ENCODE measurements at places on chromosomes 1 and 21.
A peak's percentile ranks its signal among the peaks of the same experiment; 100 is the strongest.

DNA sequence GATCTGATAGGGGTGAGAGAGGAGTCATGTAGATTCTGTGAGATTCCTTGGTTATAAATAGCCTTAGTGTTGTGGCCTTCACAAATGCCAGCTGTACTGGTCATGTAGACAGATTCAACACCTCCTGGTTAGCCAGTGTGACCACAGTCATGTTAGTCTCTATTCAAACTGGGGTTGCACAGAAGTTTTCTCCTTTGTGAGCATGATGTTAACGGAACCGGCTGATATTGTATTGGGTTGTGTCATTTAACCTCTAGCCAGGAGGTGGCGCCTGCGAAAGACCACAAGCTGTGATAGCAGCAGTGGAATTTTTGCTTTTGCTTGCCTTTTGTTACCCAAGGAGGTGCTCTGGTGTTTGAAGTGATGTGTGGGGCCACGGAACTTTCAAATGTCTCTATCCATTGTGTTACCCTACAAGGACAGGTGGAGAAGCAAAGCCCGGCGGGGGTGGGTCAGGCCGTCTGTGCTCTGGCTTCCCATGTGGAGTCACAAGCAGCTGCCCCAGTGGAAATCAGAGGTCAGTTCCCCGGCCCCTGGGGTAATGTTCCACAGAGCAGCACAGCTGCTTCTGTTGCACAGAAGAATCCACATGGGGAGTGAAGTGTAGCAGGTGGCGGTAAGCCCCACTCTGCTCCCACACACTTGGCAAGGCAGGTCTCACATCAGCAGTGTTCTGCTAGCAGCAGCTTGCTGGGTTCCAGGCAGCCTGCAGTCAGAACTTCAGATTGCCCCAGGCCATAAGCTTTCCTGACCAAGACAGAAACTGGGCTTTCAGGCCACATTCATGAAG, 112.6 kb downstream of the ADAMTS1 start:
- no peak for DNase-seq

- DNase-seq: no peak
Measured at GRCh38 chr1:37288900-37289299, 185.5 kb upstream of the ZC3H12A start.

DNA sequence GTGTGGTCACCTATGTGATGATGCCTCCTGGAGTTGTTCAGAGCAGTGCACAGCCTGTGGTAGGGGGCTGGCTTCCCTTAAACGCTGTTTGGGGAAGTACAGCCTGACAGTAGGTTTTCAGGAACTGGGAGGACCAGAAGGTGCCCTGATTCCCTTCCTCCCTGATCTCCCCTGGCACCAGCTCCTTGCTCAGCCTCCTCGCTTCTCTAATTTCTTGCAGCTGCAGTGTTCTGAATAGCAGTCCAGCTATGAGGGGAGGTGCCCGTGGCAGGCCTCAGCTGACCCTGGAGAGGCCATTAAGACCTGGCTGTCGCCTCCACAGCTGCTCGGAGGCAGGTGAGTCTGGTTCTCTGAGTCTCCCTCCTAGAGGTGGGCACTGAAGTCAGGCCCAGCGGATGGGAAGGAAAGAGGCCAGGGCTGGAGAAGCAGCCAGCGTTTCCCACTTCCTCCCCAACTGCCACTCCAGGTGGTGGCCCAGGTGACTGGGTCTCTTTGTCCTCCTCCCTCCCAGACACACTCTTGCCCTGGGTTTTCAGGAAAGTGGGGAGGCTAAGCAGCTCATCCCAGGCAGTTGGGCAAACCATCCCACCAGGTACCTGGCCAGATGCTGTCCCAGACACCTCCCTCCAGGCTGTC, 52.0 kb upstream of the RPL11 start:
- DNase-seq: peak; percentile 56

- no peak for DNase-seq
Measured at GRCh38 chr1:170698301-170699275, 34.7 kb downstream of the PRRX1 start.

DNA sequence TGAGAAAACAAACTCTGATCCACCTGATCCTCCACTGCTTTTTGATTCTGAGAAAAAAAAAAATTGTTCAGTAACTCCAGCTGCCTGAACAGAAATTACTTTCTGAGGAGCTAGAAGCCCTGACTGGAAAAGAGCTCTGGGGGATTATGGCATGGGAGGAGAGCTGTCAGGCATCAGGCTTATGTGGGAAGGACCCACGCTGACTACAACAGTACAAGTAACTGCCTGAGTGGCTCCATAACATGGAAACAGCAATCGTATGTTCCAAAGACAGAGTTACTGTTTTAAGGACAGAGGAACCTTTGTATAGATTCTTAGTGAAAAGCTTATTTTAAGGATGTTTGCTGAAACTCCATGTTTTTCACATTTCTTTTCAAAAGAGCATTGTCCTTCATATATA, 1.2 kb upstream of the ANGPTL7 start:
- no peak for DNase-seq

- peak; percentile 45 for DNase-seq
Measured at GRCh38 chr21:45015469-45015860, 58.9 kb upstream of the ADARB1 start.

DNA sequence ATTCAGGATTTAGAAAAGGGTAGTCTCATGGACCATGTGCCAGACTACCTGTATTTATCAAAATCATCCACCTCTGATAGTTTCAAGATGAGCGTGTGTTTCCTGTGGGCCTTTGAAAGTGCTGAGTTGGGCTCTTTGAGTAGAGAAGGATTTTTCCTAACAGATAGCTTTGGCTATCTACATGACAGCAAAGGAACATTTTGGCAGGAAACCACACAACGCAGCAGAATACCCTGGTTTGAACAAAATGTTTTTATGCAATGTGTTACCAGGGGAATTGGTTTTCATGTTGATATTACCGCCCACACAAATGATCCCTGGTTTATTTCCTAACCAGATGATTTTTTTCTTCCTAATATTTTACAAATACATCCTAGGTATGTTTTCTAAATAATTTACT, 431.4 kb downstream of the NEGR1 start:
- no peak for DNase-seq

DNA sequence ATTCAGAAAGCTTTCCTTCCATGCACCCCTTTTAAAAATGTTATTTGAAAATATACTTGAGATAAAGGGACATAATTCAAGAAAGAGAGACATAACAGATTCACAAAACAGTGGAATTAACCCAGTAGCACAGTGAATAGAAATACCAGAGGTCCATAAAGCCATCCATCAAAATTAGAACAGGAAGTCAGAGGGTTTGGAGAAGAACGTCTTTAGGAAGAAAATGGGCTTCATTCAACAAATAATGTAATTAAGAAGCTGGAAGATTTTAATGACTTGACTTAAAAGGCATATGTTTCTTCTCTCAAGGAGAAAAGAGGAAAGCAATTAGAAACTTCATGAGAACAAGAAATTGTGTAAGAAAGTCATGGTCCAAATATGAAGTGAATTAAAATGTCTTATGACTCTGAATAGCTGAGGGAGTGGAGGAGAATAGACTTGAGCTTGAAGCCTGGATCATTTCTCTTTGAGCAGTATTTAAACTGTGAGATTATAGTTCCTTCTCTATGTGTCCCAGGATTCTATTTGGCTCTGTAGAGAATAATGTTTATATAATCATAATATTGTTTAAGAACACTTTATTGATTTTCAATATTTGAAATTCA, 7.9 kb upstream of the HCRTR1 start:
- no peak for DNase-seq

DNA sequence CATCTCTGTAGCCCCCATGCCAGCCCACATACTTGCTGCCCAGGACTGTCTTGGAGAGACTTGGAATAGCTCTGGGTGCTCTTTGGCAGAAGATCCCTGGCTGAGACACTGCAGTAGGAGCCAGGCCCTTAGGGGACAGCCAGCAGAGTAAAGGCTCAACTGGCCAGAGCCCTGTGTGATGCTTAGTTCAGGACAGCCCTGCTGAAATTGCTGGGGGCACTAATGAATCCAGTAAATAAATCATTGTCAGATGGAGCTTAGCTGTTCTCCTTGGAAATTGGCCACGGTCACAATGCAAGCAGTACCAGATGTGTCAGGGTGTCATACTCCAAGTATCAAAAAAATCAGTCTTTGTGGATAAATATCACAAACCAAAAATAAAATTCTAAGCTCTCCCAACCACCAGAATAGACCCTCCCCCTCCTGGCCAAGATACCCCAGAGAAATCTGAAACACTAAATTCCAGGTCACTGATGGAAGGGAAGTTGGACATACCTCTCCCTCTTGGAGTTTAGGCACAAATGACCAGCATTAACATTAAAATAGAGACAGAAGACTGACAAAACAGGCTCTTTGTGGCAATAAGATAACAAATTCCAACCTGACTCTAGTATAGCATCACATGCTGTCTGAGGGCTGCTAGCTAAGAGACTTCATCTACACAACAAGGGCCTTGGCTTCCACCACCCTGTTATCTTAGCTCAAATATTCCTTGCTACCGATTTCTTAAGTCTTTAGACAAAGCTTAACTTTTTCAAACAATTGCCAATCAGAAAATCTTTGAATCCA, 83.2 kb upstream of the DNAH14 start:
- DNase-seq: no peak

DNA sequence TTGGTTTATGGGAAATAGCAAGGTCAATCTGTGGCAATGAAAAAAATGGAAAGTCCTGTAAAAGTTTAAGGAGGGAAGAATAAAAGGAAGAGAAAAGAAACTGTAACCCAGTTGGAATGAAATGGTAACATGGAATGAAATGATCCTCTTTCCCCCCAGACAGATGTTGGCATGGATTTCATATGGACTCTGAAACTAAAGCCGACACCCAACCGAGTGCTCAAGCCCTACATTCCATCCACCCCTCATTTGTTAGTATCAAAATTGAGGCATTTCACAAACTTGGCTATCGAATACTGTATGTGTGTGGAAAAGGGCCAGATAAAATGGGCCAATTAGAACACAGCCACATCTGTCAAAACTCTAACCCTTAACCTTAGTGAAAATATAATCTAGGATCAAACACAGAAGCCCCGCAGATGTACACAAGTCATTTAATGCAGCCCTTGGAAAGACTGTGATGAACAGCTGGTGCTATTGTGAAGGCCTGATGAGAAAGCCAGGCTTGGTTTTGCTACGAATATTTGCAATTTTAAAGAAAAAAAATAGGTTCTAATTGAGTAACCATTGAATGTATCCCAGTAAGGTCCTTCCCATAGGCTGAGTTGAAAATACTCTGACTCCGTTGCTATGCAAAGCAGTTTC, 72.6 kb upstream of the RGL1 start:
- DNase-seq: no peak

GRCh38 chr1:39691383-39692151, at the start of gene HPCAL4:
Gene HPCAL4 (minus strand): TSS chr1:39691433. CDS start chr1:39684603, 6,830 bp downstream.
- peak; percentile 93 for DNase-seq

DNA sequence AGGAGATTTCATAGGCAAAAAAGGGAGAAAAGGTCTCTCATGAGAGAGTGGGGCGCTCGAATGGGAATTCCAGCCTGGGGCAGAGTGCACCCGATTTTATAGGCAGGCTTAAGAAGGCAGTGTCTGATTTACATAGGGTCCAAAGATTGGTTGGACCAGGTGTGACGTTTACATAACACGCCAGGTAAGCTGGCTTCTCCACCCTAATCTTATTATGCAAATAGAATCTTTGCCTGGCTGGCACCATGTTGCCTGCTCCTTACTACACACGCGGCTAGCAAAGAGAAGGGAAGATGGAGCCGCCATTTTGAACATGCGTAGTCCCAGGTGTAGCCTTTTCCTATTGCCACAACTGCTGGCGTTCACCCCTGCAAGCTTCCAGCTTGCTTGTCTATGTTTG, 103.7 kb downstream of the SLC16A1 start:
- DNase-seq: no peak

DNA sequence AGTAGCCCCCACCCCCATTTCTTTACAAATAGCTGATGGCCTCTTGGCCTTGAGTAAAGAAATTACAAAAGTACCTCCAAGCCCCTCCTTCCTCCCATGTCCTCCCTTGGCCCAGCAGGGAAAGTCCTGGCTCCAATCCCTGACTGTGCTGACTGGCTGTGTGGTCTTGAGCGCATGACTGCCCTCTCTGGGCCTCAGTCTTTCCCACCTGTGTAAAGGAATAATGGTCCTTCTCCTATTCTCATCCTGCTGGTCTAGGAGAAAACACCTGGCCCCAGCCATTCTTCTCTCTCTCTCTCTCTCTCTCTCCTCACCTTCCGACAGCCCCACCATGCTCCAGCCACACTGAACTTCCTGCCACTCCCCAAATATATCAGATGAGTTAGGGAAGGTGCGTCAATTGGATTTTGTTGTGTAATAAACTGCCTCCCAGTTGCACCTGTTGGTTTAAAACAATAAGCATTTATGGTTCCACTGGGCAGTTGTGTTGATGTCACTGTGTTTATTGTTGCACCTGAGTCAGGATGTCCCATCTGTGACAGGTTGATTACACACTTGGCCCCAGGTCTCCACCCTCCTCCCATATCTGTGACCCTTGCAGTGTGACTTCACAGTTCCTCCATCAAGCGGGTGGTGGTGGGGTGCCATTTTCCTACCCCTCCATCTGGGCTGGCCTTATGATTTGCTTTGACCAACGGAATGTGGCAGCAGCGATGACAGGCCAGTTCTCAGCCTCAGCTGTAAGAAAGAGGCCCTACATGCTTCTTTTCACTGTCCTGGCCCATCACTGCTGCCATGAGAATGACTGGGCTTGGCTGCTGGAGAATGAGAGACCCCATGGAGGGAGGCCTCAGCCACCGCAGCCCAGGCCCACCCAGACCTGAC, 22.3 kb upstream of the LRP8 start:
- DNase-seq: peak; percentile 28

DNA sequence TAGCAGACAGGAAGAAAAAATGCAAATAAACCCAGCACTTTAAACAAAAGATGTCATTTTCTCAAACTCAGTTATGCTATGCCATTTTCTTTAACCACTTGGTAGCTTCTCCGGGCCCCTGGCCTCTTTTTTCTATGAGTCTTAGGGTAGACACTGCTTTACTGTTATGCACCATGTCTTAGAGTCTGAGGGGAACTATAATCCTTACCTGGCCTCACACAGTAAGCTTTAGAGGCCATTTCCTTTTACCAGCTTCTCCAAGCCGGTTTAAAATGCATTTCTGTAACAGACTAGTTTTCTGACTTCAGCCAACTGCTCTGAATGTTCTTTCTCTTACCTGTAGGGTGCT, 73.7 kb upstream of the EDEM3 start:
- no peak for DNase-seq

- DNase-seq: no peak
Measured at GRCh38 chr1:78401148-78401547, 89.6 kb upstream of the PTGFR start.

GRCh38 chr1:197763307-197763706, 12.0 kb downstream of the DENND1B start:
- no peak for DNase-seq

DNA sequence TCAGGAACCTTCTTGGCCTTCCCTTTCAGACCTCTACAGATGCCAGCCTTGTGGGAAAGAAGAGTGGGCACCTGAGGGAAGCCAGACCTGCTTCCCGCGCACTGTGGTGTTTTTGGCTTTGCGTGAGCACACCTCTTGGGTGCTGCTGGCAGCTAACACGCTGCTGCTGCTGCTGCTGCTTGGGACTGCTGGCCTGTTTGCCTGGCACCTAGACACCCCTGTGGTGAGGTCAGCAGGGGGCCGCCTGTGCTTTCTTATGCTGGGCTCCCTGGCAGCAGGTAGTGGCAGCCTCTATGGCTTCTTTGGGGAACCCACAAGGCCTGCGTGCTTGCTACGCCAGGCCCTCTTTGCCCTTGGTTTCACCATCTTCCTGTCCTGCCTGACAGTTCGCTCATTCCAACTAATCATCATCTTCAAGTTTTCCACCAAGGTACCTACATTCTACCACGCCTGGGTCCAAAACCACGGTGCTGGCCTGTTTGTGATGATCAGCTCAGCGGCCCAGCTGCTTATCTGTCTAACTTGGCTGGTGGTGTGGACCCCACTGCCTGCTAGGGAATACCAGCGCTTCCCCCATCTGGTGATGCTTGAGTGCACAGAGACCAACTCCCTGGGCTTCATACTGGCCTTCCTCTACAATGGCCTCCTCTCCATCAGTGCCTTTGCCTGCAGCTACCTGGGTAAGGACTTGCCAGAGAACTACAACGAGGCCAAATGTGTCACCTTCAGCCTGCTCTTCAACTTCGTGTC, 995 bp upstream of the ZBTB48 start:
- no peak for DNase-seq

Data from Right ventricle myocardium inferior (tissue), 1 donor.